ENCODE measurements at places on chromosomes 6 and 20. TPM values are rescaled to one million over a fixed set of nuclear protein-coding genes. Genes with fewer than 3 reads are reported as not detected.
A peak's percentile ranks its signal among the peaks of the same experiment; 100 is the strongest.

Gene TP53TG5
- not detected for total RNA-seq

Gene FAM209B
- total RNA-seq = 1.2 TPM

Gene KHDC1L
- total RNA-seq = not detected

Gene CYP21A2
- total RNA-seq = 0.37 TPM

Gene THBD
- total RNA-seq = 0.13 TPM

Gene EYA4
- total RNA-seq = not detected

Gene DEFB124
- total RNA-seq = not detected

Gene LGSN
- not detected for total RNA-seq

DNA sequence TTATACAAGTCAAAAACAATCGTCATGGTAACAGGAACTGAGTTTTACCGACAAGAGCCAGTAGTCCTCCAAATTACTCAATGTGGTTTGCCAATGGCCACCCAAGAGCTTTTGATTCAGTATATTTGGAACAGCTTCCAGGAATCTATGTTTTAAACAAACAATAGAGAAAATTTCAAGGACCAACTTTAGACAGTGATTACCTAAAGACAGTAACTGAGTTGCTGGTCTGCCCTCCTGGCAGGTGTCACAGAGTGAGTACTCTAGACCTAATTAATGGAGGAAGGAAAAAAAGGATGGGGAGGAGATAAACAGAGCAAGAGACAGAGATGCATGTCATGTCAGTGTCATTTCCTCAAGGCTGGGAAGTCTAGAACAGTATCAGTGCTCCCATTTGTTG is 361.3 kb upstream of the BTBD3 start:
- DNase-seq = no peak

DNA sequence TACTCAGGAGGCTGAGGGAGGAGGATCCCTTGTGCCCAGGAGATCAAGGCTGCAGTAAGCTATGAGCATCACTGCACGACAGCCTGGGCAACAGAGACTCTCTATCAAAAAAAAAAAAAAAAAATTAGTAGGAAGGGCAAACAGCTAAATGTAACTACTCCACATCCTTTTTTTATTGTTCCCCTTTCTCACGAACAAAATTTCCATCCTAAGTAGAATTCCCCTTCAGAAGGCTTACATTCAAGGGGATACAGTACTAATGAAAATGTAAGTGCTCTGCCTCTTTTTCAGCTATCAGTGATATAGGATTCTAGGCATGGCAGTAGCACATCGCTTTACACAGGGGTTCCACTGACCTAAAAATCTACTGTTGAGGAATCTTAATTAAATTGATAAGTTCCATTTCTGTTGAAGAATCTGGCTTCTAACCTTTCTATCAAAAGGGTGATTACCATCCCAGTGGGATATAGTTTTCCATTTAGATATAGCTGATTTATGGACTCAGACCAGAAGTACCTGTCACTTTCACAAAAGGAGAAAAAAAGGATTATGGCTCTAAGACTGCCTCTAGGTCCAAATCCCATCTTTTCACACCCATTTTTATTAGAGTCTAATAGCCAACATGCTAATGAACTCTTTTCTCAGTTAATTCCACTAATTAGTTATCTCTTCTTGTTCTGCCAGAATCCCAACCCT is 2.6 kb downstream of the B4GALT5 start:
- no peak for DNase-seq

DNA sequence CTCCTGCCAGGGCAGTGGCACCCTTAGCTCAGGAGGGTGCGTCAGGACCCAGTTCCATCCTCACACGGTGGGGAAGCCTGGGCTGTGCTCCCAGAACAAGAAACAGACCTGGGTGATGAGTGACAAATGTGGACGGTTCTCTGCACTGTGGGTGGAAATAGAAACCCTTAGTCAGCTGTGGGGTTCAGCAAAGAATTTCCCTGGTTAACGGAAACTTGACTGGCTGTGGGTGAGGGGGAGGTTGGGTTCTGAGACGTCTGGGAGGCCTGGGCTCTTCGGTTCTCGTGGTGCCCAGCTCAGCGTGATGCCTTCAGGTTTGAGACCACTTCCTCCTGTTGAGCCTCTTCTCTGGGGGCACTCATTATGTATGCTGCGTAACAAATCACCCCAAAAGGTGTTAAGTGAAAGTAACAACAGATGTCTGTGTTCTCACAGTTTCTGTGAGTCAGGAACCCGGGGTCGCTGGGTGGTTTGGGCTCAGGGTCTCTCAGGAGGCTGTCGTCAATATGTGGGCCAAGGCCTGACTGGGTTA is 53.1 kb upstream of the FAM83D start:
- DNase-seq = peak; percentile 92

DNA sequence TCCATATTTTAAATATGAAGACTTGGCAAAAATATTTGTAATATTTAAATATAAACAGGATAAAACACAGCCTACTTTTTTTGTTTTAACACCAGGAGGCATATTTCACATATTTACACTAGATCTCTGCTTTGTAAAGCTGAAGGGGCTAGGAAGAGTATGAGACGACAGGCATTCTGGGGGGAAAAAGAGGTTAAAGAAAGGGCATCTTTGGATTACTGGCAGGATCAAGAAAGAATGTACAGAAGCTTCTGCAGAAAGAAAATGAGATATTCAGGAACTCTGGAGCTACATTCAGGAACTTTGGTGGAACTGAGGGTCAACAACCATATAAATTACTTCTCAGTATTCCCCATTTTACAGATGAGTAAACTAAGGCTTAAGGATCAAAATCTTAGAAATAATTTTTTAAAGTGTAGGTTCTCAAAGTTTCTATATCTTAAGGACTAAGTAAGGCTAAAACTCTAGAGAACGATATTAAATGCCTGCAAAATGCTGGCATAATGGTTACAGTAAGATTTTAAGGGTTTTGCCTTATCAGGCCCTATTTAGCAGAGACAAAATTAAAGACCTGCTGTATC is 156.5 kb downstream of the CDK19 start:
- no peak for DNase-seq

- DNase-seq = no peak
These were observed 57.3 kb downstream of the CDC5L start for GRCh38 chr6:44444853-44445252.

- DNase-seq = no peak
These were observed 90.1 kb downstream of the KLHL32 start for GRCh38 chr6:97014595-97014994.

- no peak for DNase-seq
These were observed 949 bp upstream of the ATXN1 start for GRCh38 chr6:16762268-16762549.

GRCh38 chr20:61053487-61053886 is 198.6 kb upstream of the CDH4 start:
- DNase-seq = no peak

DNA sequence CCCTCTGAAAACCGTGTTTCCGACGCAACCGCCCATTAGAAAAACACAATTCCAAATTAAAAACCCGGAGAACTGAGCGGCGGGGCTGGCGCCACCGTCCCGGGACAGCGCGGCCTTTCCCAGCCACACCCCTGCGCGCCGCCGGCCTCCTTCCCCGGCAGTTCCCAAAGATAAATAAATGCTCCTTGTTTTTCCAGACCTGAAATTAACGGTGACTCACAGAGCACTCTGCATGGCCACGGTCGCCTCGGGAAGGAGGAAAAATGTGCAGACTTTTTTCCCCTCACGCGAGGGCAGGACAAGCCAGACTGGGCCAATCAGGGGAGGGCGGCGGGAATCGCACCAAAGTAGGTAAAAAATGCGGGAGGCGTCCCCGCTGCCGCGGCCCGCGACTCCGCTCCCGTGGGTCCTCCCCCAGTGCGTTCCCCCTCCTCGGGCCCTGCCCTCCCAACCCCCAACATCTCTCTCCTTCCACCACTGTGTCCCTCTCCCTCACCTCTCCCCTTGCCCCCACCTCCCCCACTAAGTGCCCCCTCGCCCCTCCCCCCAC is 828 bp upstream of the DSTN start:
- DNase-seq = peak; percentile 19

DNA sequence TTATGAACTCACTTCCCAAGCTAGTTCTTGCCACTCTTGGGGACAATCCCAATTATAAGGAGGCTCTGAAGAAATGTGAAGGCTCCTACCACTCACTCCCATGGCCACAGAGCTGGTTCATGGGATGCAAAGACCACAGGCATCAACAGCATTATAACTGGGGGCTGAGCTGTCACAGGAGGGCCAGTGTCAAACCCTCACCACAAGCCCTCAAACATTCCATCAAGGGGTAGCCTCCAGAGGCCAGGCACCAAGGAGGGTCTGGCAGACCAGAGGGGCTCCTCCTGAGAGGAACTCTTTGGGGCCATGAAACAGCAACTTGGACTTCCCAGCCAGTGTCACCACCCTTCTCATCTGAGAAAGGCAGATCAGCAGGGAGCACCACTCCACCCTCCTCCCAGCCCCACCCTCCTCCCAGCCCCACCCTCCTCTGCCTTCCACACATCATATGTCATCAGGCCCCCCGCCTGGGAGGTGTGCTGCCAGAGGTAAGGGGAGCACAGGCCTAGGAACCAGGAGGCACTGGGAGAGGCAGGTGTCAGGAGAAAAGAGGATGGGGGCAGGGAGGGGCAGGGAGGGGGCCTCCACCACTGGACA is 1.2 kb upstream of the TSPO2 start:
- DNase-seq = no peak

GRCh38 chr20:58161192-58161591 is 67.3 kb downstream of the ANKRD60 start:
- DNase-seq = no peak

DNA sequence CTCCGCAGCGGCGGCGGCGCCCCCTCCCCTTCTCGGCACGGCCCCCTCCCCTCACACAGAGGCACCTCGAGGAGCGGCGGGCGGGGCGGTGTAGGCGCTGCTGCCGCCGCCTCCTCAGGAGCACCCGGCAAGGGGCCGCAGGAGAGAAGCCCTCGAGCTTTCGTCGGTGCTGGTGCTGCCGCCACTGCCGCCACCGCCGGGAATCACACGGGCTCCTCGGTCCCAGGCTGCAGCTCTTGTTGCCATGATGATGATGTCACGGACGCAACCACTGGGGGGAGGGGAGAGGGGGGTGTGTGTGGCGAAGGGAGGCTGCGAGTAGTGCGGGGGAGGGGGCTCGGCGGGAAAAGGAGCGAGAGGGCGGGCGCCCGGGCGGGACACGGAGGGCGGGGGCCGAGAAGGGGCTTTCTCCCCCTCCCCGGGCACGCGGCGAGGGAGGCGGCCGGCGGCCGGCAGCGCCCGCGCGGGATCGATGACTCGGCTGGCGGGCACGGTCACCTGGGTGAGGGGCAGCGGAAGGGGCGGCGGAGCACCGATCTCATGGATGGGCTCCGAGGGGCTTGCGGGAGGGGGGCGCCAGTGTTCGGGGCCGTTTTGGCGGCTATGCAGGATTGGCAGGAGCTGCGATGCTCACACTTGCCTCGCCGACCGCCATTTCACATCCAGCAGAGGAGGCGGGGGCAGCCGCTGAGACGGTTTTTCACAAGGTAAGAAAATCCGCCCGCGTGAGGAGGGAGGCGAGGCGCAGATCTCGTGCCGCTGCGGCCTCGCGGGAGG is at the start of gene REV3L:
TSS of gene REV3L (minus strand) at position 260 of the 777 bp plus-strand sequence. CDS start 330 bp downstream, outside the sequence.
- DNase-seq = peak; percentile 80

GRCh38 chr6:73285674-73286283 is 22.8 kb upstream of the KHDC1 start:
- no peak for DNase-seq

DNA sequence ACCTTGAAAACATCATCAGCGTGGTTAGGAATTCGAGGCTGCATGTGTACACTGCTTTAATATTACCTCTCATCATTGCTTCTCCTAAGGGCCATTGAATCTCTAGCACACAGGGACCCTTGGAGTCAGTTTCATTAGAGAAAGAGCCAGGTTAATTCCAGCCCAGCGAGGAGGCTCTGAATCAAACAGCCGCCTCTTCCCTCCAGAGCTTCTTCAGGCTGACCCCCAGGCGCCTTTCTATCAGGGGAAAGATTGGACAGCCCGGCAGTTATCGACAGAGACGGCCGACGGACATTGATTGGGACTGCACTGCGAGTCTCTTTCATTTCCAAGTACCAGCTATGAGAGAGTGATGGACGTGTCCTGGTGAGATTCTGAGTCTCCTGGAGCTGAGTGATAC is 159.2 kb downstream of the ANKRD60 start:
- no peak for DNase-seq

DNA sequence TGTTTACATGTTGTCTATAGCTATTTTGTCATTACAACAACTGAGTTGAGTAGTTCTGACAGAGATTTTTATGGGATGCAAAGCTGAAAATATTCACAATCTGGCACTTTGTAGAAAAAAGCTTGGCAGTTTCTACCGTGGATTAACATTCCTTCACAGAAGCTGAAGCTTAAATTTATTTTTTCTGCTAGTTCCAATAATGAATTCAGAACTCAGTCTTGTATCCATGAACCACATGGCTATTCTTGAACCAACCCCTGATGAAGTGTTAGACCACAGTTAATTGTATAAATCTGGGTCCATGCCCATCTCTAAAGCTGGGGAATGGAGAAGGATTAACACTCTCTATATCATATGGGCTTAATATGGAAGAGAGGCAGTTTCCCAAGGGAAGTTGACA is 743.8 kb upstream of the FLRT3 start:
- no peak for DNase-seq

GRCh38 chr6:149127212-149127611 is 190.3 kb upstream of the TAB2 start:
- no peak for DNase-seq

GRCh38 chr6:11770546-11771466 is 7.8 kb downstream of the ADTRP start:
- DNase-seq = no peak

DNA sequence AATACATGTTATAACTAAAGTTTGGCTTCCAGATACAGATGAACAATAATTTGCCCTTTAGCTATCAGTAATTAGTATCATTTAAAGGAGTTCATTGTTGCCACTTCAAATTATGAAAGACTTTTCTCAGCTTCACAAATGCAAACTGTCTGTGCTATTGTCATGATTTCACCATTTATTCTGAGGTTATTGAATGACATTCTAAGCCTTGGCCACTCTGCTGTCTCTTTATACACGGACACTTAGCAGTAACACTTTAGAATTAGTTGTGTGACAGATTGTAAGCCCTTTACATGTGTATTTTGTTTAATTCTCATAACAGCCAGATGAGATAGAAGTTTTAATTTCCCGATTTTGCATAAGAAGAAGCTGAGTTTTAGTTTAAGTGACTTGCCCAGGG is 176.6 kb downstream of the SLC35F1 start:
- DNase-seq = no peak

GRCh38 chr6:16524380-16524707 is 236.9 kb downstream of the ATXN1 start:
- no peak for DNase-seq

- no peak for DNase-seq
These were observed 141.1 kb downstream of the RFPL4B start for GRCh38 chr6:112488238-112488637.

DNA sequence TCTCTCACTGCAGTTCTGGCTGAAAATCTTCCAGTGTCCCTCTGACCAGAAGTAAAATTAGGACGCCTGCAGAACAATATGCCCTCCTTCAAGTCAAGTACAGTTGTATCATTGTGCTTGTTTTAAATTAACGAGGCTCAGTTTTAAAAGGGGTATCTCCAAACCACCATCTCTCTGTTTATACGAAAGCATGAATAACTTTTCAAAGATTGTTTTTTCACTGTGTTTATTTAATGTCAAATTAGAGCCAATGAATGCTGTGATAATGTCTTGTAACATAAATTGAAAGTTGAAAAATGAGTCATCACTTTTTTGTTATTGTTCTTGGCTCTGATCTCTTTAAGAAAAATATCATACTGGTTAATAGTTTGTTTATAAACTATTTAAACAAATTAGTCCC is 230.7 kb upstream of the THEMIS start:
- no peak for DNase-seq

GRCh38 chr6:158761746-158762145 is 57.4 kb downstream of the EZR start:
- no peak for DNase-seq

GRCh38 chr6:121851056-121851455 is 415.6 kb downstream of the GJA1 start:
- DNase-seq = no peak

Measured in CD8-positive, alpha-beta memory T cell (primary cell).